ENCODE measurements at places on chromosomes 2 and 18.

- DNase-seq = no peak
These were observed 308.3 kb downstream of the DLGAP1 start for GRCh38 chr18:4146797-4147196.

GRCh38 chr2:167509586-167509985 is 621.3 kb downstream of the XIRP2 start:
- DNase-seq = peak; percentile 47

GRCh38 chr2:96145036-96145847 is at the start of gene DUSP2:
Gene DUSP2, minus strand, starts transcription at chr2:96145440. Its CDS starts 86 bp downstream, at chr2:96145354.
- DNase-seq = peak; percentile 59

GRCh38 chr2:160909781-160910242 is 250.4 kb upstream of the TANK start:
- DNase-seq = no peak

- peak; percentile 44 for DNase-seq
These were observed 836 bp downstream of the STK11IP start for GRCh38 chr2:219598308-219599078.

GRCh38 chr2:171287611-171288010 is 126.9 kb upstream of the TLK1 start:
- no peak for DNase-seq

DNA sequence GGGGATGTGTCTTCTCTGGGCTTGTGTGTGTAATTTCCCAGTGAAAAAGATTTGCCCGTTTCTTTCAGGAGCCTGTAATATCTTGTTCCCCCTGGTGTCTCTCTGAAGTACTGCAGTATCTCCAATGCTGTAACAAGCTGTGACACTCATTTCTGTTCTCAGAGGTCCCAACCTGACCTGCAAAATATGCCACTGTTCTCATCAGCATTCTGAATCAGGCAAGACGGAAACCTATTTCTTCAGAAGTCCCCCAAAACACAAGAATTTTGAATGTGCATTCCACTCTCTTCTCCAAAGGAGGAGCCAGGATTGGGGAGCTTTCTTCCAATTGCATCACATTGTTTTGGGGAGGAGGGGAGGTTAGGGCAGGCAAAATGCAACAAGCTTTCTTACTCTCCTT is 77.0 kb upstream of the CNGA3 start:
- DNase-seq = peak; percentile 4

- DNase-seq = no peak
These were observed 2.9 kb upstream of the EVA1A start for GRCh38 chr2:75563591-75563990.

- no peak for DNase-seq
These were observed 43.0 kb downstream of the MYO5B start for GRCh38 chr18:50151926-50152325.

GRCh38 chr18:23689616-23690504 is 607 bp downstream of the LAMA3 start:
- no peak for DNase-seq

DNA sequence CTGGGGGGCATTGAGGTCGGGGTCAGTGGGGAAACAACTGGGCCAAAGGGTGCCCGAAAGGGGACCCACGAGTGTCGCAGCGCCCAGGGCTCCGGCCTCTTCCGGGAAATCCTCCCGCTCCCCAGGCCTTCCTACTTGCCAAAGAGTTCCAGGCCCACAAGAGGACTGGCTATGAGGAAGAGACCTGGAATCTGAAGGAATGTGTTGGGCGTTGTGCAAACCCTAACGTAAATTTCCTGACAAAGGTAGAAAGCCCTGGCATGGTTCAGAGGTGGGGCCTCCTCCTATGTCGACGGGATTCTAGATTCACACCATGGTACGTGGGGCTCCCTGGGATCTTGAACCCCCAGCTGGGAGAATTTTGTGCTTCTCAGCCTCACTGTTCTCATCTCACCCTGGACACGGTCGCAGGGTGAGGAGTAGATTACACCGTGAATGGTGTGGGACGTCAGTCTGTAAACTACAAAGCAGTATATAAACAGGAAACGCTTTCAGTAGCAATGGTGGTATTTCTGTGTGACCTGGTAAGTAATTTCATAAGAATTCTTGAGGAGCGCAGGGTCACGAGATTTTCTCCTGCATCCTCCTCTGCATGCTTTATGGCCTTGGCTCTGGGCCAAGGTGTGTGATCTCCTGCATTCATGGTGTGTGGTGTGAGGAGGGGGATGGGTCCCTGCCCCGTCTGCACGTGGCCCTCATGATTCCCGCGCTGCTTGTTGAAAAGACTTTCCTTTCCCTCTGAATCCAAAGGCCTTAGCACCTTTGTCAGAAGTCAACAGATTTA is 868 bp downstream of the HSBP1L1 start:
- peak; percentile 52 for DNase-seq

GRCh38 chr18:35132021-35132902 is 91.0 kb downstream of the MAPRE2 start:
- no peak for DNase-seq

GRCh38 chr18:47719096-47719780 is 211.2 kb downstream of the SMAD2 start:
- no peak for DNase-seq

- no peak for DNase-seq
These were observed 39.7 kb downstream of the CYB5A start for GRCh38 chr18:74252039-74252395.

GRCh38 chr2:112690853-112691401 is 29.9 kb upstream of the NT5DC4 start:
- no peak for DNase-seq

DNA sequence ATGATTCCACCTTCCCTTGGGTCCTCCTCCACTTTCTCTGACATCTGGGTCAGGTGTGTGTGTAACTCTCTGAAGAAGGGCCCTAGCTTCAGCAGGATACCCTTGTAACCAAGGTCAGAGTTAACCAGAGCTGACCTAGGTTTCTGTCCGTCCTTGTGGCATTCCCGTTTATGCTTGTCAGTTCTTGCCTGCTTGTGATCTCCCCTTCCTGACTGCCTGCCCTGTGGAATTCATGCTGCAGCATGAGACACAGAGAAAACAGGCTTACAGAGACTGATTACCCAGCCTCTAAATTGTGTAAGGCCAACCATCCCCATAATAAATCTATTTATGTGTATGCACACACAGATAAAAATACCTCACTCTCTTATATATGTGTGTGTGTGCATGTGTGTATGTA is 22.8 kb downstream of the NXPH2 start:
- no peak for DNase-seq

GRCh38 chr2:159774370-159774990 is 23.5 kb downstream of the CD302 start:
- DNase-seq = no peak

DNA sequence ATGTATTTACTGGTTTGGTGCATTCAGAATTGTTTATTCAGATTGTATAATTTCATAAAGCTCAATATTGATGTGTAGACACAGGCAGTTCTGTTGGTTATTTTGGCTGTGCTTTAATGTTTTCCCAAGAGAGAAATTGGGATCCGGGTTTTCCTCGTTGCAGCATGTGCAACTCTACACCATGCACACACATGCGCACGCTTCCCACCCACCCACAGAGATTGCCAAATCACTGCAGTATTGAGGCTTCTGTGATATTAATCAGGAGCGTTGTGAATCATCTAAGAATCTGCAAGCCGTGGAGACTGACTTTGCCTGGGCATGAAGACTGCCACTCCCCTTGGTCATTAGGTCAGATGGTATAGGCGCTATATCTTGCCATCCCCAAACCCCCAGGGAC is 571.5 kb downstream of the SLC4A3 start:
- DNase-seq = no peak

DNA sequence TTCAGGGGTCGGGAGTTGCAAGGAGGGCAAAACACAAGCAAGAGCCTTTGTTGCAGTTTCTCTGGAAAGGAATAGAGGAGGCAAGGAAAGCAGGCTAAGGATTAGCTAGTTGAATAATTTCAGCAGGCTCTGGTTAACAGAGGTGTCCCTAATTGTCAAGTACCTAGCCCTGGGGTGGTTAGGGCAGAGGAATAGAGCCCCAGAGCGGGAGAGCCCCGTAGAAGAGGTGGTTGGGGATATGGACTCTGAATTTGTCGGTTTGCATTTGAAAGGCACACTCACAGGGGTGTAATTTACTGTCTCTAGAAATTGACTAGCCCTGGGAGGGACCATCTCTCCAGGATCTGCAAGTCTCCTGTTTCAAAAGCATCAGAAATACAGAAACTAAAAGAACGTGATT is 1030.2 kb downstream of the TMEM182 start:
- no peak for DNase-seq

- DNase-seq = no peak
These were observed 91.4 kb upstream of the IL1R2 start for GRCh38 chr2:101900375-101900774.

DNA sequence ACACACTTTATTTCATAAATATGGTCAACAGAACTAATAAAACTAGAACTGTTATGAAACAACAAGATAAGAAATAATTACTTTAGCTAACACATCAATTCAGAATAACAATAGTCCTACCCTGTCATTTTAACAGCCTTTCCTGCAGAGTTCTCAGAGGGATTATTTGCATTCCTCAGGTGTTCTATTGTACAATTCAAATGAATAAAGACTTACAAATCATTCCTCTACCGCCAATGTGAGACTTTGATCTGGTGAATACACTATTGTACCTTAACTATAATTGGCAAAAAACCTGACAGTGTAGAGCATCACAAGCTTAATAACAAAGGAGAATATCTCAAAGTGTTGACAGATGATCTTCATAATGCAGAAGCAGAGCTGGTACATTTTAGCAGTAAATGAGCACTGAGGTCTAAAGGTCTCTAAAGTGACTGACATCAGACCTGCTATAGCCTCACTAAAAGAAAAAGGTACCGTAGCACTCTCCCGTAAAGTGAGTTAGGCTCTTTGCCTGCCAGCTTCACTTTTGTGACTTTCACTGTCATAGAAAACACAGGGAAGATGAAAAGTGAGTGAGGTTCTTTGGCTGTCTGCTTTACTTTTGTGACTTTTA is 118.8 kb upstream of the SP3 start:
- DNase-seq = no peak

GRCh38 chr18:49228187-49228586 is 232.3 kb downstream of the DYM start:
- no peak for DNase-seq

DNA sequence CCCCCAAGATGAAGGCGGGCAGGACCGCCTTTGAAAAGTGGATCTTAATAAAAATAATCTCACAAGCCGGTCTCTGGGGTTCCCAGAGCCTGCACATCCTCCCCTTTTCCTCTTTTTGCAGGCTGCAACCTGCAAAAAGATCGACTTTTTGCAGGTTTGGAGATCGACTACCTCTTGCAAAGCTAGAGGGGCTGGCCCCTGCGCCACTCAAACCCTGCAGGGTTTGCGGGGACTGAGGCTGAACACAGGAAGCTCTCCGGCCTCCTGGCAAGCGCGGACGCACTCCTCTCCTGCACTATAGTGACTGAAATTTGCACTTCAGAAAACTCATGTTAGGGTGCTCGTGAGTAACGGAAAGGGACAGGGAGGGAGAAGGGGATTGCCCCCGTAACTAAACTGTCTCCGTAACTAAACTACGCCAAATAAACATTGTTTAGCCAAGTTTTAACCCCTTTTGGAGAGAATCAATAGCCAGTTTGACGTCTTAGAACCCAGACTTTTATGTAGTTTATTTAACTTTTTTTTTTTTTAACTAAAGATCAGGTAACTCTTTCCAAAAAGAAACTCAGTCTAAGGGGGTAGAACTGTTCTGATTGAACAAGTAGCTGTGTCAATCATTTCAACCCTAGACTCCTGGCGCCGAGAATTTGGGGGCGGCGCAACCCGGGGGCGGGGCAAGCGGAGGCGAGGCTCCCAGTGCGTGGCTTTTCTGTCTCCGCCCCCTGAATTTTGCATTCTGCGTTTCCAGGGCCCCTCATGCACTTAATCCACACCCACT is 2.5 kb downstream of the IGFBP5 start:
- DNase-seq = peak; percentile 90

- DNase-seq = no peak
These were observed 51.1 kb downstream of the RNF152 start for GRCh38 chr18:61841706-61842105.

- no peak for DNase-seq
These were observed 86.2 kb upstream of the CCDC195 start for GRCh38 chr2:224802407-224802806.

DNA sequence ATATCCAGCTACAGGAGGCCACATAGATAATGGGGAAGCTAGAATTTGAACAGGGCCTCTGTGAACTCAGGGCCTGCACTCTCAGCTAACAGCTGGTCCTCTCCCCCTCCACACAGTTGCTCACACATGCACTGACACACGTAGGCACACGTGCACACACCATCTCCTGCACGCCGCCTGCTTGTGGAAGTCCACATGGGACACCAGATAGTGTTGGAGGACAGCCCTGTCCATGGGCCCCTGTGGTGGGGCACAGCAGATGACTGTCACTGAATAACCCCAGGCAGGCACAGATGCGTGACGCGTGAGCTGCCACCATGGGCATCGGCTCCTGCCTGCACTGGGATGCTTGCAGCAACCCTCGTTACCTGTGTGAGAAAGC is 52.9 kb downstream of the ADI1 start:
- DNase-seq = no peak

GRCh38 chr18:59352250-59352855 is 6.7 kb downstream of the LMAN1 start:
- no peak for DNase-seq

DNA sequence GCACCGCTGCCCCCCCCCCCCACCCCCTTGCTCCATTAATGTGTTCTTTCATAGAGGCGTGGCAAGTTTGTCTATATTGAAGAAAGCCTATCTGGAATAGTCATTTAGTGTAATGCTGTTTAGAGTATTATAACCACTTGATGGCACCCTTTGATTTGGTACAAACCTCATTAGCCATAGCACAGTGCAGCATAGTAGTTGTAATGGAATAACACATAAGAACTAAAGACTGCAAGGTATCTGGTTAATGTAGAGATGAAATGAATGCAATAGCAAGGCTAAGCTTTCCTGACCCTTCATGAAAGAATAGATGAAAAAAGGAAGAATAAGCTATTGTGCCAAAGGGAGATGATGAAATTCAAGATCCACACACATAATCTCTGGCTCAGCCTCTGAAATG is 81.9 kb downstream of the EHBP1 start:
- peak; percentile 32 for DNase-seq

DNA sequence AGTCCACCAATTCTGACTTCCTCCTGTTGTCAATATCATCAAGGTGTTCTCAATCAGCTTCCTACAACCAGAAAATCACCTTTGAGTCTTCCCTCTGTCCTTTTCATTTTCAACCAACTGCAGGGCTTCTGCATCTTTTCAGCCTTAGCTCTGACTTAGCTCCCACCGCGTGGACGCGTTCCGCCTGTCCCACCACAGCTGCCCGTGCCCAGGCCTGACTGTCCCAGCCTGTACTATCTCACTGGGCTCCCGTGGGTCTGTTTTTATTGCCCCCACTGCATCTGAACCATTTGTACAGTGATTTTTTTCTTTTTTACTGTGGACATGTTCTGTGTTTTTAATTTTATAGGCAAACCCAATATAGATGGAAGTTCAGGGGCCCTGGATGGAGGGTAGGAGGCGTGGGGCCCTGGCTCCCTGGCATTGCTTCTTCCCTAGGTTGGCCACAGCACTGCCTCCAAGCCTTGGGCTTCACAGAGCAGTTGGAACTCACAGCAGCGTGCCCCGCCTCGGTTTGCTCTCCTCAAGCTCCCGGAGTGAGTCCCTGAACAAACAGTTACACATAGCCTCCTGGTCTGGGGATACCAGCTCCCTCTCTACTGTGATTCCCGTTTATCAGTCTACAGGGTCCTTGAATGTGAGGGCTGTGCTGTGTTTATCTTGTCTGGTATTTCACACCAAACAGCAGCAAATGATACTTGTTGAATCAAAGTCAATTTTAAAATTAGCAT is 280.6 kb upstream of the PXDN start:
- no peak for DNase-seq

Data from NCI-H1105 (cell line).